Renal cortical epithelial cell (primary cell): ENCODE measurements at places on chromosomes 3 and 15.

GRCh38 chr3:156614642-156615511 lies 59.5 kb upstream of the TIPARP start:
- peak; percentile 92 for DNase-seq

GRCh38 chr3:58691997-58692396 lies 25.4 kb upstream of the FAM3D start:
- no peak for DNase-seq

- DNase-seq = no peak
These were observed 484.6 kb downstream of the ROBO2 start for GRCh38 chr3:77524463-77524862.

DNA sequence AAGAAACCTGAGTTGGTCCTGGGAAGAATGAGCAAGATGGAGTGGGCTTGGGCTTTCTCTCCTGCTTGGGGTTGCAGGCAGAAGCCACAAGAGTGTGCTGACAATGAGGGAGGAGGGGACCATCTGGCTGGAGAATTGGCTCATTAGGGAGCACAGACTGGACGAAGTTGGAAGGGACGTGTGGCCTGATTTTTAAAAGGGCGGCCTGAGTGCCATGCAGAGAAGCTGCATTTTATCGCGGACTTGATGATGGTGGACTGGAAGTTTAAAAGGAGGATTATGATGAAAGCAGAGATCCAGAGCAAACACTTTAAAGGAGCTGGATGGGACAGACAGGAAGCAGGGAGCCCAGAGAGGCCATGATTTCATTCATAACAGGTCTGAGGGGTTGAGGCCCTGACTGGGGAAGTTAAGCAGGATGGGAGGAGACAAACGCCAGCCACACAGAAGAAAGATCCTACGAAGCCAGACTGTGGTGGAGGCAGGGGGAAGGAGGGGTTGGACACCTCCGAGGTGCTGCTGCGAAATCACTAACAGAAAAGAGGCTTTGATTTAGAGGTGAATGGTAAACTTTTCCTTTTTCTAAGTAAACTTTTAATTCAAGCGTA lies 23.6 kb downstream of the TLNRD1 start:
- DNase-seq = no peak

DNA sequence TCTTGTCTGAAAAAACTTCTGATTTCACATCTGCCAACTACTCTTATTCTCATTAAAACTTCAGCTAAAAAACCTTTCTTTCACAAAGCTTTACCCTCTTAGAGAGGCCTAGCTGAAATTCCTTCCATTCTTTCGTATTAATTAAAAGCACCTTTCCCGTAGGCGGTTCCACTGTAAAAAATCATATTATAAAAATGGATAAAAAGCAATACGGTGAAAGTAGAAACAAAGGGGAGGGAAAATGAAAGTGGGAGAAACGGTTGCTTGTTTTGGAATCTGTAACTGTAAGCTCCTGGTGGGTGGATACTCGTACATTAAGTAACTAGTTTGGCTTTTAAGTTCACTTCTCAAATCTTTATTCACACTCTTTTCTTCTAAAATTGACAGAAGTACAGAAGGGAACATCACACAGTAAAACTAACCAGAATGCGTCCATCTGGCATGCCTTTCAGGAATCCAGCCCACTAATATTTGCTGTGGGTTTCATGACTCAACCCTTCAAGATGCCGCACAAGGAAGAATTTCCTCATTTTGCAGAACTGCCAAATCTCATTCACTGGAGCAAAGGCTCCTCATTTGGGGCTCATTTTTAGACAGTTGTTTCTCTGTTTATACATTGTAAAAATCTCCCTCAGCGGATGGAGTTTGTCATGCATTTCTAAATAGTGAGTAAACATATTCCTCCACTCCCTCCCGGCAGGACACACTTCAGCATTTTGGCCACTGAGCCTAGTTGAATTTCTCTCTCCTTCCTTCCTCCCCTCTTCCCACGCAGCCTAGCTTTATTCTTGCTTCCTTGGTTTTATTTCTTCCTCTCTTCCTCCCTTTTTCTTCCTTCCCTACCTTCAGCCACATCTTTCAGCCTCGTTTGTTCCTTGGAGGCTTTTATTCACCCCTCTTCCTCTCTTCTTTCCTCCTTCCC lies 419.5 kb upstream of the NAALADL2 start:
- DNase-seq = peak; percentile 94

DNA sequence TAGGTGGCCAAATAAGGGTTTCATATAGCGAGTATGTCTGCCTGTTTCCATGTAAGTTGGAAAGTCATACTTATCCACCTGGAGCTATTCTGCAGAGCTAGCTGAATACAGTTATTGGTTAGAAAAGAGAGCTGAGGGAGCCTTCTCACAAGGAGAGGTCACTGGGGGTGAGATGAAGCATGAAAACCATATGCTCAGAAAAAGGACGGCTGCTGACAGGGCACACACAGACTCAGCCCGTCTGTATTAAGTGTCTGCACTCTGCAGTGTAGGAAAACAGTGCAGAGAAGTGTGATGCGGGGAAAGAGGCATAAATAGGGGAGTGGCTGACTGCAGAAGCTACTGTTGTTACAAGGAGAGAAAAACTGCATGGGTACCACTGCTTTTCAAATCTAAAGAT lies 58.2 kb downstream of the C3orf70 start:
- DNase-seq = no peak

- DNase-seq = peak; percentile 35
These were observed 41.8 kb downstream of the PRR23E start for GRCh38 chr3:127234778-127235177.

GRCh38 chr3:149532489-149533180 lies 58.1 kb downstream of the TM4SF4 start:
- DNase-seq = no peak
